ENCODE measurements at places on chromosomes 16 and 17.

GRCh38 chr17:77405867-77406732 lies 265.3 kb downstream of the SEC14L1 start:
- DNase-seq: no peak

DNA sequence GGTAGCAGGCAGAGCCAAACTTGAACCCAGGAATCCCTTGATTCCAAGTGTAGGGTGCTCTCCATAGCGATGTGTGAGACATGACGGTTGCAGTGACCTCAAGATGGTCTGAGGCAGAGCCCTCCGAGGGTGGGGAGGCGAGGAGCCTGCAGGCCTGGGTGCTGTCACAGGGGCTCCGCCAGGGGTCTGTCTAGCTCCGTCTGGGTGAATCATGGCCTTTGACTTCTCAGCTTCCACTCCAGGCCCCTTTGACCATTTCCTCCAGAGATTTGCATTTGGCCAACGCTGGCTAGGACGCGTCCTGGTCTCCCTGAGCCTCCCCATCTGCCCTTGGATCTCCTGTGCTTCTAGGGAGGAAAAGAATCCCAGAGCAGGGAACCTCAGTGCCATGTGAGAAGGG lies 104.6 kb downstream of the RAP1GAP2 start:
- no peak for DNase-seq

- DNase-seq: no peak
These were observed 25.8 kb downstream of the ASIC2 start for GRCh38 chr17:33267271-33267790.

DNA sequence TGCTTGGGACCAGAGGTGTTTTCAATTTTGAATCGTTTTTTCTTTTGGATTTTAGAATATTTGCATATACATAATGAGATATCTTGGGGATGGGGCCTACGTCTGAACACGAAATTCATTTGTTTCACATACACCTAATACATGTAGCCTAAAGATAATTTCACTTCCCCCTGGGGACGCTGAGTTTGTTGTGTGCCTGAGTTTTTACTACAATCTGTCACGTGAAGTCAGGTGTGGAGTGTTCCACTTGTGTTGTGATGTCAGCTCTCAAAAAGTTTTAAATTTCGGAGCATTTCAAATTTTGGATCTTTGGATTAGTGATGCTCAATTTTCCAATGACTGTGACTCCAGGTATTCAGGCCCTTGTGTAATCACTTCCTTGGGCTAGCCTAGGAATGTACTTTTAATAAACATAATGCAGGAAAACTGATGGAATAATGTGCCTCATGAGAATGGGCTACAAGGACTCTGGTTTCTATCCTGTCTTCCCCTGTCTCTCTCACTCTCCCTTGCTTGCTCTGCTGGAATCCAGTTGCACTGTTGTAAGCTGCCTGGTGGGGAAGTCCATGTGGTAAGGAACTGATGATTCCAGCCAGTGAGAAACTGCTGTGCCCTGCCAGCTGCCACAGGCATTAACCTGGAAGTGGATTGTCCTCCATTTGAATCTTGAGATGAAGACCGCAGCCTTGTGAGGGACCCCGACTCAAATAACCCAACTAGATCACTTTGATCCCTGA lies 403.8 kb downstream of the SHISA9 start:
- DNase-seq: no peak

- no peak for DNase-seq
These were observed 74.0 kb upstream of the XYLT1 start for GRCh38 chr16:17544785-17545184.

GRCh38 chr16:57593021-57593420 lies 35.4 kb upstream of the ADGRG1 start:
- no peak for DNase-seq

- no peak for DNase-seq
These were observed 5.5 kb downstream of the MFSD6L start for GRCh38 chr17:8793649-8794048.

DNA sequence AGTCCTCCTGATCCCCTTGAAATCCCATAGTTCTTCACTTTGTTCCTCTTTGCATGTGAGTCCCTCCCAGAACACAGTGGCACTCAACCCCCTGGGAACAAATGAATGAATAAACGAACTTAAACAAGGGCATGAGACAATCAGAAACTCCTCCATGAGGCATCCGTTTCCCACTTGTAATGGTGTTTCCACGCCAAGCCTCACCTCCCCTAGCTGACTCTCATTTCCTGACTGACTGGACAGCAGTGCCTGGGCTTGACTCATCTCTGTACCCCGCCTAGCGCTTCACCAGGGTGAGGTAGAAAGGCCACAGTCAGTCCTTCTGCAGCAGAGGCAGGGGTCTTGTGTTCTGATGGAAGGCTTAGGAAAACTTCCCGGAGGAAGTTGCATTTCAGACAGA lies 14.2 kb downstream of the KIF1C start:
- DNase-seq: no peak

- no peak for DNase-seq
These were observed 35.2 kb upstream of the CBX4 start for GRCh38 chr17:79874329-79874981.

DNA sequence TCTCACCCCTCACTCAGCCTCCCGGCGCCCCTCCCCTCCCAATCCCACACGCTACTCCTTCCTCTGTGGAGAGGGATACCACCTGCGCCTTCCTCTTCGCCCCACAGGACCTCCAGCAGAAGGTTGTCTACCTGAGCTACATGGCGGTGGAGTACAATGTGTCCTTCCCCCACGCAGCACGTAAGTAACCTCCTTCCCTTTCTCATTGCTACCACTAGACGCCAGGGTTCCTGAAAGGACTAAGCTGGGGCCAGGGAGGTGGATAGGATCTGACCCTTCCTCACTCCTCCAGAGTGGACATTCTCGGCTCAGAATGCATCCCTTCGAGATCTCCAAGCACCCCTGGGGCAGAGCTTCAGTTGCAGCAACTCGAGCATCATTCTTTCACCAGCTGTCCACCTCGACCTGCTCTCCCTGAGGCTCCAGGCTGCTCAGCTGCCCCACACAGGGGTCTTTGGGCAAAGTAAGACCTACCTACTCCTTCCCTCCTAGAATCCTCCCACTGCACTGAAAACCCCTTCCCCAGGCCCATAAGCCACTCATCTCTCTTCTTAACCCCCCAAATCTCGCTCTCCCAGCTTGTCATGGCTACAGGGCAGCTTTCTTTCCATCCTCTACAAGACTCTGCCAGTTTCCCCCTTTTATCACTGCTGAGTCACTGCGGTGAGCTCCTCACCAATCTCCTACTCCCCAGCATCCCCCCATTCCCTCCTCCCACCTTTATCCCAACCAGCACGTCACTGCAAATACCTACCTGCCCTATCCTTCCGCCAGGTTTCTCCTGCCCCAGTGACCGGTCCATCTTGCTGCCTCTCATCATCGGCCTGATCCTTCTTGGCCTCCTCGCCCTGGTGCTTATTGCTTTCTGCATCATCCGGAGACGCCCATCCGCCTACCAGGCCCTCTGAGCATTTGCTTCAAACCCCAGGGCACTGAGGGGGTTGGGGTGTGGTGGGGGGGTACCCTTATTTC lies 1.5 kb downstream of the CD68 start:
- no peak for DNase-seq

- DNase-seq: no peak
These were observed 16.0 kb upstream of the SP6 start for GRCh38 chr17:47866941-47867340.

DNA sequence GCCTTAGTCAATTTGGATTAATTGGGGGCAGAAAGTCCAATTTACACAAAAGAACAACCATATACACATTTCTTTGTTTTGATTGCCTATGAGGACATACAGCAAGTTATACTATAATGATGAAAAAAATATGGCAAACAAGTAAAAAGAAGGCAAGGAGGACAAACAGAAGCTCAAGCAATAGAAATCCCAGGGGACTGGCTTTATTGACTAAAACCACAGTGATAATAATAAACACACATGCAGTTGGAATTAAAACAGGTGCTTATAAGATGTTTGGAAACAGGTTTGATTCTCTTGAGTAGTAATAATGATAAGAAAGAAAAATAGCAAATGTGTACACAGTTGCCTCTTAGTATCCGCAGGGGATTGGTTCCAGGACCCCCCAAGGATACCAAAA lies 176.4 kb downstream of the SHISA9 start:
- no peak for DNase-seq

GRCh38 chr16:67773569-67774456 lies 32.5 kb downstream of the RANBP10 start:
- no peak for DNase-seq
